ENCODE measurements at places on chromosomes 11 and 22.

DNA sequence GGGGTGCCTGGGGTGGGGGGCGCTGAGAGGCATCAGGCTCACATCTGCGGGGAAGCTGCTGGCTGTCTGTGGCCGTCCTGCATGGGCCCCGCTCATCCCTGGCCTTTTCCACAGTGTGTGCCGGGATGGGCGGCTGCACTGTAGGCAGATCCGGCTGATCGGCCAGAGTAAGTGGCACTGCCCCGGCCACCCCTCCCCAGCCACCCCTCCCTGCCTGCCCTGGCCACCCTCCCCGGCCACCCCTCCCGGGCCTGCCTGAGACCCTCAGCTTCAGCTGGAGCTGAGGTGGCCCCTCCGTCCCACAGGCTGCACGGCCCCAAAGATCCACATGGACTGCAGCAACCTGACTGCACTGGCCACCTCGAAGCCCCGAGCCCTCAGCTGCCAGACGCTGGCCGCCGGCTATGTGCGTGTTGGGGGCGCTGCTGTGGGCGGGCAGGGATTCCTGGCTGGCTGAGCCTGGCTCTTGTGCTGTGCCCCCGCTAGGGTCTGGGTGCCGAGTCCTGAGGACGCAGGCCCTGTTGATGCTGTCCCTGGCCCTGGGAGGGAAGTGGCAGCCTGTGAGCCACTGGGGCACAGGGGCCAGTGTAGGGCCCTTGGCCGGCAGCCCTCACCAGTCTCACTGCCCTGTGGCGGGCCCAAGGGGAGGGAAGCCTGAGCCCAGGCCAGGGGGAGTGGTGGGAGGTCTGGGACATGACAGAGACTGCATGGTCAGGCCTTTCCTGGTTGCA is 10.9 kb downstream of the MUC2 start:
- DNase-seq, result no peak

DNA sequence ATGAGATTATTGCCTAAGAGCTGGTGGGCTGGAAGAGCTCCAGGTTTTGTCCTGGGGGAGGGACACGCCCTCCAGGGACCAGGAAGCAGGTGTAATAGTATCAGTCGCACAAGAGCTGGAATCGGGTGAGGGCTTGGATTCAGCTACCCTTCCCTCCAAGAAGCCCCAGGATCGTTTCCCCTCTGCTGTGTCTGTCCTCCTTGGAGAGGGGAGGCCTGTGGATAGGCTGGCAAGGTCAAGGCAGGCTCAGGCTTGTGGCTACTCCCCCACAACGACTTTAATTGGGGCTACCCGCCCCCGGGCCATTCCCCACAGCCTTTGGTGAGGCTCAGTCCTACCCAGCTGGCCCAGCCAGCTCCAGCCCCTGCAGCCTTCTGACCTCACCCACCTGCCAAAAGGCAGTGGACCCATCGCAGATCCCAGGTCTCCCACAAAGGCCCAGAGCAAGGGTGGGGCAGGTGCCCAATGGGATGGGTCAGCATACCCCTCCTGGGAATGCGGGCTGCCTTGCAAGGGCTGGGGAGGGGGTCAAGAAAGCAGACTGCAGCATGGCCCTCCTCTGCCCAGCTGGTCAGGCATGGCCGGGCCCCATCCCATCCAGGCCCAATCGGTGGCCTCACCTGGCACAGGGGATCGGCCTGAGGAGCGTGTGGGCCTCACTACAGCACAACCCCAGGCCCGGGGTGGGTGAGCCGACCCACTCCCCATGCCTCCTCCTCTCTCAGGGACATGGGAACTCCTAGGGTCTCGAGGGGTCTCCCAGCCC is 1.0 kb downstream of the CTSD start:
- no peak for DNase-seq

DNA sequence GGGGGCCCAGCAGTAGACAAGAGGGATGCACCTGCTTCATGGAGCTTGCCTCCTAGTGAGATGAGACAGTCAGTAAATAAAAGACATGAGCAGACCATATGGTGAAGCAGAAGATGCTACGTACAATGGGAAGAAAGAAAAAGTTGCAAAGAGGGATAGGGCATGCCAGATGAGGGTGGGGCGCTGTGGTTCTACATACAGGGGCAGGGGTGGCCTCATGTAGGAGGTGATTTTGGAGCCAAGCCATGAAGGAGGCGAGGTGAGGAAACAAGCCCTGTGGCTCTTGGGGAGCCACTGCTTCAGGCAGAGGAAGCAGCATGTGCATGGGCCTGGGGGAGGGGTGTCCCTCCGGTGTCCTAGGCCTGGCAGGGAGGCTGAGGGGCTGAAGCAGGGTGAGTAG is 15.2 kb downstream of the NAT10 start:
- no peak for DNase-seq

- no peak for DNase-seq
Observed at GRCh38 chr11:31671681-31672080, 139.4 kb downstream of the PAX6 start.

DNA sequence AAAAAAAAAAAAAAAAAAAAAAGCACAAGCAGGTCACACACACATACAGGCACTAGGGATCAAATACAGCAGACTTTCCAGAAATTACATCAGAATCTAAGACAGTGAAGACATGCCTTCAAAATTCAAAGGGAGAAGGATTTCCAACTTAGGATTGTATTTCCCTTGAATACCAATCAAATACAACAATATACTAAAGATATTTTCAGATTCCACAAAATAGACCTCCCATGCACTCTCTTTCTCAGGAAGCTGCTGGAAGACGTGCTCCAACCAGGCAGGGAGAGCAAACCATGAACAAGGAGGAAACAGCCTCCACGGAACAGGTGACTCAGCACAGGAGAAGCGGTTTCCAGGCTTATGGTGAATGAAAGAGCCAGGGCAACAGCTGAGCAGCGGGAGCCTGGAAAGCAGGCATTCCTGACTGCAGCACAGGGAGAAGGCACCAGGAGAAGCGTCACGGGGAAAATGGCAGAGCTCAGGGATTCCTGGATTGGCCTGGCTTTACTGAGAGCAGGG is 32.0 kb downstream of the TMEM184B start:
- DNase-seq, result peak; percentile 64

- no peak for DNase-seq
Observed at GRCh38 chr11:45388472-45388871, 102.3 kb upstream of the SYT13 start.

DNA sequence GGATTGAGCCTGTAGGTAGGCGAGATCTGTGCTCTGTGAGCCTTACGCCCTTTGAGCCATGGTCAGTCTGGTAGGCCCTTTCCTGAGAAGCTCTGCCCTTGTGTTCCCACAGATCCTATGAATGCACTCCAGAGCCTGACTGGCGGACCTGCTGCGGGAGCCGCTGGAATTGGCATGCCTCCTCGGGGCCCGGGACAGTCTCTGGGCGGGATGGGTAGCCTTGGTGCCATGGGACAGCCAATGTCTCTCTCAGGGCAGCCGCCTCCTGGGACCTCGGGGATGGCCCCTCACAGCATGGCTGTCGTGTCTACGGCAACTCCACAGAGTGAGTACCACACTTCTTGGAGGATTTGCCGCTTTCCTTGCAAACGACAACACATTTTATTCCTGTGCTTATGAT is 47.4 kb downstream of the MED15 start:
- no peak for DNase-seq

DNA sequence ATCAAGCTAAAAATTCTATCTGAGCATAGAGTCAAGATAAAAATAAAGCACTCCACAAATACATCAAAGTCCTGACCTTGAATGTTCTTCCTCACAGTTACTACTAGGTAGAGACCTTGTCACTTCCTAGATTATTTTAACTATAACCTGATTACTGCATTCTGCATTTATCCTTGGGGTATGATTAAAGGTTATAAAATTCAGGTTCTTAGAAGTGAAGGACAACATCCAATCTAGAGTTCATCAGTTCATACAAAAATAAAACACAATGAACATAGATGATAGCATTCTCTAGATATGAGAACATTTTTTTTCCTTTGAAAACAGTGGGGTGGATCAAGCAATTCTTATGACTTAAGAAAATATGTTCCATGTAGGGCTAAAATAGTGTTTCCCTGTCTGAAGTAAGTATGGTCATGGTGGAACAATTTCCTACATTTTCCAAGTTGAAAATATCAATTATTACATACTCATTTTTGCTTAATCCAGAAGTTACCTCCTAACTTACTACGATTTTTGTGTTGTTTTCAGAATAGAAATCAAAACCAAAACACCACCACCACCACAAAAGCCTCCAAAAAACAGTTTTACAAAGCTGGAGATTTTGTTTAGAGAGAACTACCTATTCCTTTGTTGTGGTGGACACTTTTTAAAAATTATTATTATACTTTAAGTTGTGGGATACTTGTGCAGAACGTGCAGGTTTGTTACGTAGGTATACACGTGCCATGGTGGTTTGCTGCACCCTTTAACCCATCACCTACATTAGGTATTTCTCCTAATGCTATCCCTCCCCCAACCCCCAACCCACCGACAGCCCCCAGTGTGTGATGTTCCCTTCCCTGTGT is 112.0 kb upstream of the DDI1 start:
- no peak for DNase-seq

GRCh38 chr11:95121698-95122097 is 32.1 kb downstream of the ENDOD1 start:
- no peak for DNase-seq

DNA sequence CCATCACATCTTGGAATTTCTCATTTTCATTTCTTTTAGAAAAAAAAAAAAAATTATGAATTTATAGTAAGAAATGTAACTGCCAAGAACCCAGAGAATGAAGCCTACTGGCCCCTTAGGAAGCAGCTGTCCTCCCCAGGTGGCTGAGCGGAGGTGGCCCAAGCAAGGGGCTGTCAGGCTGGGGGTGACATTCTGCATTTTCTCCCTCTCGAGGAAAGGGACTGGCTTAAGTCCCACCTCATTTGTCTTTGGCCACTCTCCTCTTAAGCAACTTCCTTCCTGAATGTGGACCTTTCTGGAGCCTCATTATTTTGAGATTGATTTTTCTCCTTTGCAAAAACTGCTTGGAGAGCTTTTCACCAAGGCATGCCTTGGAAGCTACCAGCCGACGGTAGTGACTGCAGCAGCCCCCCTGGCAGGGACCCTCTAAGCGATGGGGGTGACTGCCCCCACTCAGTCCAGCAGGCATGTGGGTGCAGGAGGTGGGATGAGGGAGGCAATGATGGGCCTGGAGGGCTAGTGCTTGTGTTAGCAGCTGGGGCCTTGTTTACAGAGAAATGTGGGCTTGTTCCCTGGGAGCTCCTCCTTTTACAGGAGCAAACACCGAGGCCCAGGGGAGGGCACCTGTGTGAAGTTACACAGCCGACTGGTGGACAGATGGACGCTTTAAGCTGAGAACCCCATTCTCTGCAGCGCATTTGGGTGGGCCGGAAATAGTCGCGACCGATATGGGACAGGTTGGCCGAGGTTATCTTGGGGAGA is 111.7 kb downstream of the MORC2 start:
- no peak for DNase-seq

GRCh38 chr22:36311386-36312085 is 58.6 kb downstream of the APOL1 start:
- DNase-seq, result no peak

DNA sequence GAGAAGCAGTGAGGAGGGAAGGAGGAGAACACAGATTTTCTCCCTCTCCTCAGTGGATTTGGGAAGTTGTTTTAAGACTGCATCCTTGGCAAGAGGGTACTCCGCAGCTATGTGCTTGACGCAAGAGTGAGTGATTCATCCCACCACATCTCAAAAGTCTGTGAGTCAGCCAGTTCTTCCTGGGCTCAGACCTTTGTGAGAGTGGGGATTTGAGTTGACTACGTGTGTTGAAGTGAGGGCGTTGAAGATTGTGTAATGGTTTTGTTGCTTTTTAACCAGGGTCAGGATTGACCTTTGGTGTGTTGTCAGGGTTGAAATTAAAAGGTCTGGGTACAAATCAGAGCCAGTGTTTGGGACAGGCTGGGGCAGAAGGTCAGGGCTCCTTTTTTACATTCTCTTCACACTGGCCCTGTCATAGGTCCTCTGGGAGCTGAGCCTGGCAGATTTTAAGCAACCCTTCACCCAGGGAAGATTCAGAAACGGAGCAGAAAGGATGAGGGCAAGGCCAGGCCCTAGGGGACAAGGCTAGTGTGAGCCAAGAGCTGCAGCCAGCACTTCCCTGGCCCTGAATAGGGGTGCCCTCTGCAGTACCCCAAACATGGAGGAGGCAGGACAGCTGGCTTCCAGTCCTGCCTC is 4.2 kb upstream of the C11orf86 start:
- peak; percentile 93 for DNase-seq

DNA sequence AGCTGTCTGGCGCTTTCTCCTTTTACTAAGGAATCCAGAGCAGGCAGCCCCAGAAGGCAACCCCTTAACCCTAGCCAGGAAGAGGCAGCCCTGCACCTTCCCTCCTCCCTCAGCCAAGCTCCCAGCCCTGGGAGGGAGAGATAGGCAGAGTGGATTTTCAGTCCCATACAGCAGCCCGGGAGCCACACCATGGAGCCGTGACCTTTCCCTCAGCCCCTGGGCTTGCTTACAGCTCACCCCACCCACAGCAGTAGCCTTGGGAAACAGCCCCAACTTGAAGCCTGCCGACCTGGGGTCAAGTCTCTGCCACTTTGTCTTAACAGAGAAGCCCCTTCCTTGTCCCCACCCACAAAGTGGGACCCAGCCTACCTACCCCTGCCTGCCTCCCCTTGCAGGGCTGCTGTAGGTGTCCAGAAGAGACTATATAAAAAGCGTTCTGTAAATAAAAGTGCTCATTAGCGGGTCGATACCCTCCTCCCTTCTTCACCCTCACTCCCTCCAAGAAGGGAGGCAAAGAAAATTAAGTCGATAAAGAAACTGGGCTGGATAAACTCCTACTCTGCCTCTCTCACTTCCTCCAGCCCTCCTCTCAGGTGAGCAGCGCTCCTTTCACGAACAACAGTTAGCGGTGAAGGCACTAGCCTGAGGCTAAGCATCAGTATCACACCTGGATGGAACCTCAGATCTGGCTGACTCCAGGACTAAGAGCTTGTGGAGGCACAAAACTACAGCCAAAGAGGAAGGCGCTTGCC is 4.2 kb downstream of the TST start:
- DNase-seq, result no peak

DNA sequence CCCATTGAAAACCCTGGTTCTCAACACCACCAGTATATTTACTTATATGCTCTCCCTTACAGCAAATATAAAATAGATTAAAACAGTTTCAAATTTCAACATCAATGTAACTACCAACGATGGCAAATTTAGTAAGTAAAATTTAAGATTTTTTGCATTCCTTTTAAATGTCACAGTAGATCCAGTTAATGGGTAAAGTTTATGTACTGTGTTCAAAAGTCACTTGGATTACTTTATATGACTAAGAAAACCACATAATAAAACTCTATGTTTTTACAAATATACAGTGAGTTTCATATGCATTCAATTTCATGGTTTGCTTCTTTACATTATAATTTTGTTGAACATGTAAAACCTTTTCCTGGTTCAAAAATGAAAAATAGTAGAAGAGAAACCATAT is 364.6 kb downstream of the AASDHPPT start:
- no peak for DNase-seq

DNA sequence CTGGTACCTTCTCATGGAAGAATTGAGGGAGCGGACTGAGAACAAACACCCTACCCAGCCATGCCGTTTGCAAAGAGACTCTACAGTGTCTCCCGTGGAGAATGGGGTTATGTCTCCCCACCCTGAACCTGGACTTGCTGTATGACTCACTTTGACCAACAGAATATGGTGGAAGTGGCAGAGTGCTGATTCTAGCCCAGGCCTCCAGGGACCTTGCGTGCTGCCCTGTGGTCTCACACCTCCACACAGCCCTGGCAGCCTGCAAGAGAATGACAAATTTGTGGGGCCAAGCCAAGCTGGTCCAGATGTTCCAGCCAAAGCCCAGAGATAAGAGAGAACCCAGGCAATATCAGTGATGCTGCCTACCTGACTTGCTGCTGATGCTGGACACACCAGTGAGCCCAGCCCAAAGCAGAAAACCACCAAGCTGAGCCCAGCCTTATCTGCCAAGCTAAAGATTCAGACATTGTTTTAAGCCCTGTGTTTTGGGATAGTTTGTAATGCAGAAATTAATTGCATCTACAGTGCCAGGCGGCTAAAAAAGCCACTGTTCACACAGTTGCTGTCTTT is 8.1 kb upstream of the LINC01488 start:
- no peak for DNase-seq
